ENCODE measurements at places on chromosomes 7 and 10.

- no peak for DNase-seq
These were observed 267.0 kb downstream of the PLXNA4 start for GRCh38 chr7:132309102-132309805.

- no peak for DNase-seq
These were observed 17.4 kb upstream of the CEP41 start for GRCh38 chr7:130458257-130458656.

- DNase-seq, result no peak
These were observed 1140.0 kb upstream of the AUTS2 start for GRCh38 chr7:68458010-68458908.

DNA sequence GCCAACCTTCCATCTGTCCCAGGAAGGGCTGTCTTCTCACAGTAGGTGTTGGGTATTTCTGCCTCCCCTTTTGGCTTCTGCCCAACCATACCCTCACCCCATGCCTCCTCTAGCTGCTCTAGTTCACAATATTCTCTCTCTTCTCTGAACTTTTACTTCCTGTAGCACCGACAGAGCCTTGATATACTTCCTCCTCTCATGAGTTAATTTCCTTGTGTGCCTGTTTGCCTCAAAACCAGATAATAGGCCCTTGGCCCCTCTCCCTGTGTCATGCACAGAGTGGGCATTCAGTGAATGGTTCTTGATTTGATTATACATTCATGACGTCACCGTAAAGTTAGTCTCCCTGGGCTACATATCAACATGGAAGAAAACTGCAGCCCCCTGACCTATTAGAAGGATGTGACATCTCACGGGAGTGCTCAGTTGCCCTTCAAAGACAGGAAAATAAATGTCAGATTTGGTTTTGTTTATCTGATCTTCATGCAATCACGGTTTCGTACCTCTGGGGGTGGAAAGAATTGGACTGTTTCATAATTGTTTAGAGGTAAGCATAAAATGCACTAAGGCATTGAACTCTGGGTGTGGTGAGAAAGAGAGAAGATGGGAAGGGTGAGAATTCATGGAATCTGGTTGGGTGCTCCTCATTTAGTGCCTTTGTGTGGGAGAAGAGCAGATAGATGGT lies 127.7 kb downstream of the ITIH5 start:
- DNase-seq, result peak; percentile 22

DNA sequence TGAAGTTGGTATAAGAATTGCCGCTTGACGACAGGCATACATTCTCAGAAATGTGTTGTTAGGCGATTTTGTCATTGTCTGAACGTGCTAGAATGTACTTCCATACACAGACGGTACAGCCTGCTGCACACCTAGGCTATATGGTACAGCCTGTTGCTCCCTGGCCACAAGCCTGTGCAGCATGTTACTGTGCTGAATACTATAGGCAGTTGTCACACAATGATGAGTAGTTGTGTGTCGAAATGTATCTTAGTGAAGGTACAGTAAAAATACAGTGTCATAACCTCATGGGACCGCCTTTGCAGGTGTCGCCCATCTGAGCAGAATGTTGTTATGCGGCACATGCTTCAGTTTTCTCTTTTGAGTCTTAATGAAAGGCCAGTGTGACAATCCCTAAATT lies 66.5 kb downstream of the SHH start:
- DNase-seq, result no peak

DNA sequence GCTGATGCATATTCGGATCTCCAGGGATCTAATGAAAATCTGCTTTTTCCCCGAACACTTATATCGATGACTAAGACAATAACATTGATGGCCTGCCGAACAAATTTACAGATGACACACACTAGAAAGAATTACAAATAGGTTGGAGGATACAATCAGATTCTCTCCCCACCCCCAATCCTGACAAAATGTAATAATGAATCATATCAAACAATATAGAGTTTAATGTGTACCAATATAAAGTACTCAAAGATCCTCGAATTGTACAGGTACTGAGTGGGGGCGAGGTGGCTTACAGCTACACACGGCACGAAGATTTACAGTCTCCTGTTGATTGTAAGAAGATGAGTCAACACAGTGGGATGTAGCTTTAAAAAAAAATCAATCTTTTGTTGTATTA lies 182.7 kb upstream of the MKLN1 start:
- DNase-seq, result no peak

- DNase-seq, result no peak
These were observed 60.6 kb upstream of the ANTXRL start for GRCh38 chr10:46226232-46226631.

GRCh38 chr10:70404787-70405036 lies 767 bp downstream of the EIF4EBP2 start:
- no peak for DNase-seq

- no peak for DNase-seq
These were observed 6.5 kb downstream of the C10orf95 start for GRCh38 chr10:102444851-102445250.

GRCh38 chr7:30046127-30046770 lies 18.0 kb downstream of the PLEKHA8 start:
- DNase-seq, result no peak

GRCh38 chr10:14052931-14053330 lies 277.8 kb downstream of the FRMD4A start:
- no peak for DNase-seq

DNA sequence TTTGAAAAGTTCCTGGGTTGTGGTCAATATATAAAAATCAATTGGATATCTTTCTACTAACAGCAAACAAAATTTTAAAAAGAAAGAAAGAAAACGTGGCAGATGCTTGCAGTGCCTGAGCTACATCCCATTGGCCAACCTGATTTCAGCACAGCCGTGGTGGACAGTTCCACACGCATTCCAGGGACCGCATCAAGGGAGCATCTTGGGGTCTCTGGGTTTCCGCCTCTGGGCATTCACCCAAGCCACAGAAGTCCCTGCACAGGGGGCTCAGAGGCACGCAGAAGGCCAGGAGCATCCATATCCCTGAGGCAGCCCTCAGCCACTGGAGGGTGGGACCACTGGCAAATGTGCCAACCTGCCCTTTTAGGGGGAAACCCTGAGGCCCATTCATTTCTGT lies 254.5 kb upstream of the RNF32 start:
- DNase-seq, result no peak

GRCh38 chr10:1650542-1651269 lies 86.6 kb downstream of the ADARB2 start:
- no peak for DNase-seq

GRCh38 chr7:70354409-70355169 lies 756.3 kb downstream of the AUTS2 start:
- DNase-seq, result no peak

- DNase-seq, result no peak
These were observed 182.1 kb upstream of the NAMPT start for GRCh38 chr7:106466867-106467266.

DNA sequence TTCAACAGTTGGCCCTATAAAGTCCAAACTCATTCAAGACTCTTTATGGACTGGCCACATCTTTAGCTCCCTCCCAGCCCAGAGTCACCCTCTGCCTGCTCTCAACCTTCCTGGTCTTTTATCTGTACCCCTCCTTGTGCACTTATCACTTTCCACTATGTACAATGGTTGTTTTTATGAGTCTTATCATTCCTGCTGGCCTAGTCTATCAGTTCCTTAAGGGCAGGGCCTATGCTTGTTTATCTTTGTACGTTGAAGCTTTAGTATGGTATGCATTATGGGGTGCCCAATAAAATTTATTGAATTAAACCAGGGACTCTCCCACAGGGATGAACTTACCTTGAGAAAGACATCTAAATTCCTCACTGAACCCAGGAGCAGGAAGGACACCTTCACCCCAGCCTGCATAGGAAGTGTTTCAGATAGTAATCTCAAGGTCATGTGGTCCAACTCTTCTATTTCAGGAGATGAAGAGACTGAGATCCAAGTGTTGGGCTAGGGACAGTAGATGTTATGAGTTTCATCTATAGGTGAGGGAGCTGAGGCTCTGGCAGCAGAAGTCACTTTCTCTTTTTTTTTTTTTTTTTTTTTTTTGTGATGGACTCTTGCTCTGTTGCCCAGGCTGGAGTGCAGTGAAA lies 13.3 kb upstream of the PDCD4 start:
- DNase-seq, result no peak

GRCh38 chr10:33391611-33392465 lies 57.4 kb upstream of the NRP1 start:
- no peak for DNase-seq

GRCh38 chr10:102241032-102241443 lies 274 bp downstream of the PITX3 start:
- DNase-seq, result no peak

DNA sequence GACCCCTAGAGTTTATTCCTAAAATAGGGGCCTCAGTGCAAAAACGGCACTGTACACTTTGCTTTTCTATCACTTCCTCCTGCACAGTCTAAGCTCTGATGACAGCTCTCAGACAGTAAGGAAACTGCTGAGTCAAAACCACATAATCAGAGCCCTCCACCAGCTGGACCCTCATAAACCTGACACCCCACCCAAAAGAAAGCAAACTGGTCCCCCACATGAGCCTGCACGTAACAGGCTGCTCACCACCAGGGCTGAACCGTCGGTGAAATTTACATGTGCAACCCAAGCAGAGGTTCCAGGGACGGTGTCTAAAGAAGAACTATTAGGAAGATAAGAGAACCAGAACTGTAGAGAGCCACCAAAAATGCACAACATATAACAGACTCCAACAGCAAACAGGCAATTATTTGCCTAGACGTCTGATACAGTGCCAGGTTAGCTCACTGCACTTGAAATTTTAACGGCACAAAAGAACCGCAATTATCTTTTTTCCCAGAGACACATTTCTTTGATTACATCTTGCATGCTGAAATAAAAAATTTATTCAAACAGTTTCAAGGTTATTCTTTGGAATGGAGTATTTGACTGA lies 19.6 kb downstream of the SGMS1 start:
- no peak for DNase-seq

DNA sequence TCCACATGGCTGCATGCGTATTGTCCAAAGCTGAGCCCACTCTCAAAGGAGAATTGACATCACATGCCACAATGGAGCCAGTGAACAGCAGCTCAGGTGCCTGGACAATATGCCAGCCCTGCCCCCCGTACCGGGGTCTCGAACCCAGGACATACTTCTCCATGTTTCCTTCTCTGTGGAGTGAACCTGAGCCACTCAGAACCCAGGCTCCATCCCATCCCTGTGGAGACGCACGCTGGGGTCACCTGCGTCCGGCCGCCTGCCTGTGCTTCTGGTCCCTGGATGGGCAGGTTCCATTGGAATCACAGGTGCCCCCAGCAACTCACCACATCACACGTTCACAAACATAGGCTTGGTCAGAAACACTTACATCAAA lies 229.8 kb downstream of the DNAJB6 start:
- DNase-seq, result no peak

DNA sequence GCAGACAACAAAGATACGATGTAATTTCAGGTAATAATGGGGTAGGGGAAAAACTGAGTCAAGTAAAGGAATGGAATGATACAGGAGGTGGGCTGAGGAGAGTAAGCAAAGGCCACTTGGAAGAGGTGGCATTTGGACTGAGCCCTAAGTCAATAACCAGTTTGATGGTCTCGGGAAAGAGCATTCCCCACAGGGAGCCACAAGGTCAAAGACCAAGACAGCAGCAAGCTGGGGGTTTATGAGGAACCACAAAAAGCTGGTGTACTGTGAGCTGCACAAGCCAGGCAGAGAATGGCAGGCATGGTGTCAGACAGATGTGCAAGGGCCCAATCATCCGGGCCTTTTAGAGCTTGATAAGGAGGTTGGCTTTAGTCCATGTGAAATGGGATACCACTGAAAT lies 98.7 kb downstream of the NOC3L start:
- no peak for DNase-seq

DNA sequence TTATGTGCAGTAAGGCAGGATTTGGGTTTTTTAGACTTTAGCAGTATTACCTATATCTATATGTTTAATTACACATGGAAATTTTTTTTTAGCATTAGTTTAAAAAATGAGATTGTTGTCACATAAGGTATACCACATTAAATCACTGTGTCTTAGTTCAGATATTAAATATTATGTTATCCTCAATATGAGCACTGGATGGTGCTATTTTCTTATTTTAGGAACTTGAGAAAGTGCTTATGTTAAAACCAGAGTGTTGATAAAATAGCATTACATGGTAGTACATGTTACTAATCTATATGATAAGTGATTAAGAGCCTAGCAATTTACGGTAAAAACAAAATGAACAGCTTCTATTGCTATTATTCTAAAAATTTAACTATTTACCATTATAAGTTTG lies 28.8 kb downstream of the MIOS start:
- DNase-seq, result no peak

- DNase-seq, result no peak
These were observed 216.6 kb downstream of the MAD1L1 start for GRCh38 chr7:2016021-2016631.

DNA sequence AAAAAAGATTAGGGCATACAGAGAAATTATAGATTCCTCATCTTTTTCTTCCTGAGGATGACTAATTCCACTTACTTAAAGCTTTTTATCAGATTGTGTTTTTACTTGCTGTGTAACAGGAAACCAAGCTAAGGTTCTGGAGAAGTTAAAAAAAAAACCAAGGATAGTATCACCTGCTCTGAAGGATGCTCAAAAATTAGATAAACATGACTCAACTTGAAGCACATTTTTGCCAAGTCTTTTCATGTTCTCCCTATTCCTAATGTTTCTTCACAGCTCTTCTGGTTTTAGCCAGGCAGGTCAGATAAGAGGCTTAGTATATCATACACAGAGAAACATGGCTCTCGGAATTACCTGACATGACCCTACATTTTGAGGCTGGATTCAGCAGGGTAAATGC lies 90.3 kb downstream of the CPEB3 start:
- no peak for DNase-seq
